Stimulated activated CD4-positive, alpha-beta T cell treated with anti-CD3 and anti-CD28 coated beads, Interleukin-1b, Interleukin-23, amount 100 ng/mL, for 1 hour (primary cell): ENCODE measurements at places on chromosomes 12 and 14.

DNA sequence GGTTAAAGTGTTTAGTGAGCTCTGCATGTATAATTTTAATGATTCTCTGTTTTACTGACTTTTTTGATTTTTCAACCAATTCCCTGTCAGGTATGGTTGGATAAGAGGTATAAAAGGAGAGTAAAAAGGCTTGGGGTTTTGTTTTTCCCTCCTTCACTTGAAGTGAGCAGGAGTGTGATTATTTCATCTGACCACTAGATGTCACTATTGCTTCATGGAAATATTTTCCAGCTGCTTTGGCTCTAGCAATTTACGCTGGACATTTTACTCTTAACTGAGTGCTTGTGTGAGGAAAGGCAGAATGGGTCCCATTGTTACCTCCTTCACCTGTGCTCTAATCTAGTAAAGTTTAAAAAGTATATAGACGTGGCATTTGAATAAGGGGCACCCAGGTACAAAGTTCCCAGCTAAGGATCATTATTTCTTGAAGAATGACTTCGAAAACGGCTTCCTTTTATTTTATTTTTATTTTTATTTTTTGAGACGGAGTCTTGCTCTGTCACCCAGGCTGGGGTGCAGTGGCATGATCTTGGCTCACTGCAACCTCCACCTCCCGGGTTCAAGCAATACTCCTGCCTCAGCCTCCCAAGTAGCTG, 66.5 kb downstream of the TBC1D30 start:
- no peak for DNase-seq

GRCh38 chr12:13209436-13210235, 13.1 kb downstream of the EMP1 start:
- DNase-seq: no peak

- DNase-seq: no peak
Observed at GRCh38 chr12:115062741-115063140, 378.8 kb upstream of the TBX3 start.

GRCh38 chr12:66633676-66634075, 45.2 kb downstream of the GRIP1 start:
- DNase-seq: no peak

DNA sequence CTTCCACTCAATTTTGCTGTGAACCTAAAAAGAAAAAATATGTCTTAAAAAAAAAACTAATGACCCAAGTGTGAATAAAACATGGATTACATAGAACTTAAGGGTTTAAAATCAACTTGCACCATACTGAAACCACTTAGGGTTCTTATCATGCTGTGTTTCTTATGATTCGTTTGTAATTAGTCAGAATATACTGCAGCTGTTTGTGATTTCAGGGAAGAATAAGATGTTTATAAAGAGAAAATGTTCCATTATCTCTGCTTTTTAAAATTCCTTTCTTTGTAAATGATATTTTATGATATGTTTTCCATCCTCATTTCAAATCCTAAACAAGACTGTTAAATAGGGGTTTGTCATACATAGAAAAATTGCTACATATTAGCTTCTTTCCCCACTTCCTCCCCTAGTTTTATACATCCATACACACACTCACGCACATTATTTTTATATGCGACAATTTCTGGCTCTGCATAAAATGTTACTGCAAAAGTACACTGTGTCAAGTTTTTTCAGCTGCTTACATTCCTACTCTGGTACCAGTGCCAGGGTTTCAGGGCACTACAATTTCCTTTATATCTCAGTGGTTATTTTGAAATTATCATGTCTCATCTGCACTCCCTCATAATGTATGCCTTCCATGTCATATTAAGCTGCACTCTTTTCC, 275.2 kb upstream of the GARIN6 start:
- no peak for DNase-seq

- DNase-seq: peak; percentile 20
Observed at GRCh38 chr14:102516531-102517391, 7.2 kb upstream of the ANKRD9 start.

GRCh38 chr12:26976687-26977086, 37.5 kb downstream of the TM7SF3 start:
- no peak for DNase-seq

GRCh38 chr12:101933866-101934514, 56.6 kb downstream of the DRAM1 start:
- no peak for DNase-seq

- no peak for DNase-seq
Observed at GRCh38 chr12:82835217-82835616, 148.5 kb downstream of the TMTC2 start.

DNA sequence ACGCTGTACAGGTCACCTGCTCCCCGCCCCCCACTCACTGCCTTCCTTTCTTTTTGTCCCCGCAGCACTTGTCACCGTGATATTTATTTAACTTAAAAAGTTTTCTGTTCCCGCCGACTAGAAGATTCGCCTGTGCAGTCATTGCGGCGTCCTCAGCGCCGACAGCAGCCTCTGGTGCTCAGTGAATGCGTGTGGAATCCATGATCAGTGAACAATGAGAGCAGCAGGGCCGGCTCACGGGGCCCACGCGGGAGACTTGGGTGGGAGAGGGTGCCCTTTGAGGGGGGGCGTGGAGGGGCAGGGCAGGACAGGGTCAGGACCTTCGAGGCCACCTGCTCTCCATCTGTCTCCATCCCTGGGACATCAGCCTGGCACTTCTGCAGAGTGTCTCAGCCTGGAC, 24.5 kb downstream of the BEGAIN start:
- DNase-seq: no peak

DNA sequence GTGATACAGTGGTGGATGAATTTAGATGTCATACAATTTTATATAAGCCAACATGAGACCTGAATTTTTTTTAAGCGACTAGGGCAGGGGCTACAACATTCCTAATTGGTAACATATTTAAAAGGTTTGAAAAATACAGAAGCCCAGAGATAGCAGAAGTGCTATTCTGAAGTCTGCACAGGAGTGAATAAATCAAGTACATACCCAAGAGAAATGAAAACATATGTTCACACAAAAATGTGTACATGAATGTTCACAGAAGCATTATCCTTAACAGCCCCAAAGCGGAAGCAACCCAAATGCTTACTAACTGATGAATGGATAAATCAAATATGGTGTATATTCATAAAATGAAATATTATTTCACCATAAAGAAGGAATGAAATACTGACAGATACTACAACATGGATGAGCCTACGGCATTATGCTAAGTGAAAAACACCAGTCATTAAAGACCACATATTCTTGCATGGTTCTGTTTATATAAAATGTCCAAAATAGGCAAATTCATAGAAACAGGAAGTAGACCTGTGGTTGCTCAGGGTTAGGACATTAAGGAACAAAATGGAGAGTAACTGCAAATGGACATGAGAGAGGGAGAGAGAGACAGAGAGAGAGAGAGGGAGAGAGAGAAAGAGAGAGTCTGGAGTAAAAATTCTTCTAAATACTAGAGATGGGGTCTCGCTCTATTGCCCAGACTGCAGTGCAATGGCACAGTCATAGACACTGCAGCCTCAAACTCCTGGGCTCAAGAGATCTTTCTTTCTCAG, 28.0 kb upstream of the GXYLT1 start:
- no peak for DNase-seq

DNA sequence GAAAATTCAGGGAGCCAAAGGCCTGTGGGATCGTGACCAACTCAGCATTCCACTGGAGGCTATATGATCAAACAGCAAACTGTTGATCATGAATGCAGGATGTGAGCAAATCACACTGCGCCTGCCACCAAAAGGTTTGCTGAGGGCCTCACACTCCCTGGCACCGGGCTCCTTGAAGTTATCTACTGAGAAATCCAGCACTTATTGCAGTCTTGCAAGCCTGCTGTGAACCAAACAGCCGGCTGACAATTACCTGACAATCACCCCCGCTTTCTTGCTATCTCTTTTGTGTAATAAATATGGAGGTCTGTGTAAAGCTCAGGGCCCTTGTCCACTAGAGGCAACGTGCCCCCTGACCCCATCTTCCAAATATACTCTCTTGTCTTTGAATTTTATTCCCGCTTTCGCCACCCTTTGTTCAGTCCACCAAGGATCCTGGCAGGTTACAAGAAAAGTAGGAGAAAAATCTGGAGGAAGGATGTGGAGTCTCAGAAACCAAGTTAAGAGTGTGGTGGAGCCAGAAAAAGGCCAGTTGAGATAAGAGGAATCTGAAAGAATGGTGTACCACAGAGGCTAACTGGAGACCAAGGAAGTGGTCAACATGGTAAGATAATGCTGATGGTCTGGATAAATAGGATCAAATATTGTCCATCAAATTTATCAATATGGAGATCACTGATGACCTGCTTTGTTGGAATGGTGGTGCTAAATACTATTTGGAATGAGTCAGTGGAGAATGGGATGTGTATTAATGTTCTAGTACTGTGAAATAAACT, 229.2 kb downstream of the ALX1 start:
- DNase-seq: no peak

GRCh38 chr12:92665496-92665895, 37.3 kb upstream of the PLEKHG7 start:
- DNase-seq: no peak

DNA sequence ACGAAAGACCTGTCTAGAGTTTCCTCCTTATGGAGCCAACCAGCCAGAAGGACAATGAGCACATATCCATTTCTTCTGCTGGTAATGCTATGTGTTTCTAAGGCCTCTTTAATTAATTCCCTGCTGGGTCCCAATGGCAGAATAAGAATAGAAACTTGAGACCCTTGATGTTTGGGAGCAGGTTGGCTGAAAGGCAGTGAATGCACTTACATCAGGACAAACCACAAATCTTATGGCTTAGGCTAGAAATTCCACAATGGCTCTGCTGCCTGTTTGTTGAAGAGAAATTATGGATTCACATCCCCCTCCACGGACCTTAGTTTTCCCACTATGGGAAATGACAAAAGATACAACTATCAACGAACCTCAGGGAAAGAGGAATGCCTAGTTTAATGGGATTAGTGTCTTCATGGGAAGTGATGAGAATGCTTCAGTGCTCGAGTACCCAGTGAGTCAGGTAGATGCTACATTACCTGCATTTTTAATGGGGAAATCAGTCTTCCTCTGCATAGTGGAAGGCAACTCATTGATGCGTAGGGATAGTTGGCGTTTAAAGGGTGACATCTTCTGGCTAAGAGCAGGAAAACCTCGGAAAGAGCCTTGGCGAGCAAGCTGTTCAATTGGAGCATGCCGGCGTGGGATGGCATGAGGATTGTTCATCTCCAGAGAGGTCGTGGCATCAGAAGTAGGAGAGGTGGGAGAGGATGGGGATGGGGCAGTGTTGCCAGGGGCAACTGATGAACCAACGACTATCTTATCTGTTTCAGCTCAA, 46.5 kb downstream of the PAPLN start:
- no peak for DNase-seq

DNA sequence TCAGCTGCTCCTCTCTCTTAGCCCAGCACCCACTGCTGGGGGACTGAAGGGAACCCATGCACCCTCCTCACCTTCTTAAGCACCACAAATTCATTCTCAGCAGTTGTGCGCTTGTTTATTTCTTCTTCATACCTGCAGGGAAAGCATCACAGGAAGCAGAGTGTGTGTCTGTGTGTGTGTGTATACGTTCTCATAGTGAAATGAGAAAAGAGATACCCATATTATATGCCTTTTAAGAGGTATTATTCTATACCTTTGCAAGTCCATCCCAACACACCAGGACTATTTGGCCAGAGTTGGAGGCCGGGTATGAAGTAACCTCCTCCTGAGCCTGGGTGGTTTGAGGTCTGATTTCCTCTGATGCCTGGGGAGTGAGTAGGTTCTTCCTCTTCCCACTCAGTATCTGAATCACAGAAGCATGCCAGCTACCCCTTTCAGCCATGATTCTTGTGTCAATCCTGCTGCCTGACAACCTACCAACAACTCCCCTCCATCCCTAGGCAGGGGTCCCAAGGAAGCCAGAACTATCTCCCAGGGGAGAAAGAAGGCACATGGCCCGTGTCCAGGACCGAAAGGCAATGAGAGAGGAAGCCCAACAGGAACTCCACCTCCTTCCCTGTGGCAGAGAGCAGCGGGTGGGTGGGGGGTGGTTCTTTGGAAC, 3.0 kb downstream of the KRT73 start:
- no peak for DNase-seq

GRCh38 chr14:24879661-24880386, 170.1 kb downstream of the STXBP6 start:
- DNase-seq: no peak

DNA sequence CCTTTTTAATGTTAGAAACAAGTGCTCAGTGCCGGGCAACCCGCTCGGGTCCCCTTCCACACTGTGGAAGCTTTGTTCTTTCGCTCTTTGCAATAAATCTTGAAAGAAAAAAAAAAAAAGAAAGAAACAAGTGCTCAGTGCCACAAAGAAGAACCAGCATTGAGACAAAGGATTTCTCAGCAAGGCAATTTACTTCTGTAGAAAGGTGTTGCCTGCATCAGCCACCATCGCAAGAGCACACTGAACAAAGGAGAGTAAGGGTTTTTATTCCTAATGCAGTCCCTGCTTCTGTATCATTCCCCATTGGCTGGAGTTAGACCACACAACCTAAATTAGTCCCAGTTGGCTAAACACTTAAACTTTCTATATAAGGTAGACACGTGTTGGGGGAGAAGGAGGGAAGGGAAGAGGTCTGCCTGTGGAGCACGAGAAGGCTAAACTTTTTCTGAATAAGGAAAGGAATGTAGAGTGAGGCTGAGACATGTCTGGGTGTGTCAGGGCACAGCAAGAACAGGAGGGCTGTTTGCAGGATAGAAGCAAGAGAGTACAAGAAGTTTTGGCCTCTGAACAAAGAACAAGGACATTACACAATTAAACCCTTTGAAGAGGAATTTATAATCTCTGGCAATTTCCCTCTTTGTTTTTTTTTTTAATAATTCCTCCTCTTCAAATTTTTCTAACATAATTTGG, 21.4 kb downstream of the KLRF2 start:
- no peak for DNase-seq

DNA sequence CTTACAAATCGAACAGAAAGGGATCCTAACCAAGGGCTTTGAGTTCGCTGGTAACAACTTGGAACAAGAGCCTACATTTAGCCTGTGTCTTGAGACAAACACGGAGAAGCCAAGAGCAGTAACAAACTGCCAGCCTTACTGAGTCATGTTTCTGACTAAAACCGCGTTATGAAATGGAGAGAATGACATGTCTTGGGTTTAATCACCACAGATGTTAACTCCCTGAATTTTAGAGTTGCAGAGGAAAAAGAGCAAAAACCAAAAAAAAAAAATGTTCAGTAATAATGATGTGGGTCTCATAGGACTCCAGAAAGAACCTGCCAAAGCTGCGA, 1.0 kb downstream of the BLTP3B start:
- no peak for DNase-seq

DNA sequence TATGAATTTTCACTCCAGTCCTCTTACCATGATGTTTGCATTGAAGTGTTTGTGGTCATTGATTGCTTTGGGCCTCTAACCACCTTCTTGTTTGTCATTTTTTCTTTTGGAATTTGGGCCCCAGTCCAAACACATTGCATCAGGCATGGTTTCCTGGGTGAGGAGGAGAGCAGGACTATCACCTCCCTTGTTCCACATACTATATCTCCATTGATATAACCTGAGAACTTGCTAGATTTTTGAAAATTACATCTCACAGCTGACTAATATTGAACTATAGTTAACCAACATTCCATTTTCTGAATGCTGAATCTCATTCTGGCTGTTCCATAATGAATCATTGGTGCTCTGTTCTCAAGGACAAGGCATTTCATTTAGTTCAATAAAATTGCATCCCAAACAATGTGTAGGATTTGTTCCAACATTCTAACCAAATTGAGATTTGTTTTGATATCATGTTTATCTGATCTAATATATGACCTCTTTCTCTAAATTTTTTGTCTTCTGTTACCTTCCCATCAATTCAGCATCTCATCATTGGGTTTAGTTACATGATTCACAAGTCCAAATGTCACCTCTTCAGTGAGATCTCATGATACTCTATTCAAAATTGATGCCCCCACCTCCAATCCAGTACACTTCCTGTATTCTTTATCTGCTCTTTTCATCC, 329.0 kb downstream of the ZFP36L1 start:
- DNase-seq: no peak
